ENCODE measurements at places on chromosomes 4 and X.

DNA sequence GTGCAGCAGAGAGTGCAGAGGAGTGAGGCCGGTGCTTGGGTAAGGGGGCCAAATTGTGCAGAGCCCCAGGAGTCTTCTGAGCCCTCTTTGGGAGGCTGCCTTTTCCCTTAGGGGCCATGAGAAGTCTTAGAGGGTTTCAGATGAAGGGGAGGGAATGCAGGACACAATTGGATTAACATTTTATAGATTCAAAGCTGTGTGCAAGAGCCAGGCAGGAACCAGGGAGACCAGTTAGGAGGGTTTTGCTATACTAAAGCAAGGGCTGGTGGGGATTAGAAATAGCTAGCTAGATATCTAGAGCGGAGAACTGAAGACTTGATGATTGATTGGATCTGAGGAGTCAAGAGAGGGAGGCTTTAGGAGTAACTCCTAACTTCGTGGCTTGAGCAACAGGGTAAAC lies 49.5 kb upstream of the SETD7 start:
- no peak for DNase-seq

DNA sequence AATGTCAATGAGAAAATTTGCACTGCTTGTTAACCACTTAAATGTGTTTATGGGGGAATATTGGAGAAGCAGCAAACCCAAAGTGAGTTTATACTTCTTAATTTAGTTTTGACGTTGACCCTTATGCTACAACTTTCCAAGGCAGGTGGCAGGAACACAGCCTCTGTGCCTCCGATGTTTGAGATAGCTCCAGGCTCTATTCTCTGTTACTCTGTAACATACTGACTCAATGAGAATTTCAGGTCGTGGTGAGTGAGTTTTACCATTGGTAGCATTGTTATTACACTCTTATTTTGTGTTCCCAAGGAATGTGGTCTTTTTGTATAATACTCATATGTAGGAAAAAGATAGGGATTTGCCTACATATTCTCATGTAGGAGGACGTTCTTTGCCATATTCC lies 210.7 kb downstream of the BMPR1B start:
- DNase-seq = no peak

DNA sequence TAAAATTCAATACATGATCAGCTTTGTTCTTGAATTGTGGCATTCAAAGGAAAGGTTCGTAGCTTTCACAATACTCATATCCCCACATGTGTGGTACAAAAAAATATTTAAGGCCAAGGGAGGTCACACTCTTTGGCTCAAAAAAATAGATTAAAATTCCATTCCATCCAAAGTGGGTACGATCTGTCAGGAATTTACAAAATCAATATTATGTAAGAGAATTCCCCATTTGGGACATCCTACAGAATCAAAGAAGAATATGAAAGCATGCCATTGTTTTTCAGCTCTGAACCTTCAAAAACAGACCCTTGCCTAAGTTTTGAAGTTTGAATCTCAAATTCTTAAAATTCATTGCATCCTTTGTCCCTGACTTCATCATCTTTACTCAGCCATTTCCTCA lies 85.8 kb downstream of the MID1 start:
- no peak for DNase-seq

DNA sequence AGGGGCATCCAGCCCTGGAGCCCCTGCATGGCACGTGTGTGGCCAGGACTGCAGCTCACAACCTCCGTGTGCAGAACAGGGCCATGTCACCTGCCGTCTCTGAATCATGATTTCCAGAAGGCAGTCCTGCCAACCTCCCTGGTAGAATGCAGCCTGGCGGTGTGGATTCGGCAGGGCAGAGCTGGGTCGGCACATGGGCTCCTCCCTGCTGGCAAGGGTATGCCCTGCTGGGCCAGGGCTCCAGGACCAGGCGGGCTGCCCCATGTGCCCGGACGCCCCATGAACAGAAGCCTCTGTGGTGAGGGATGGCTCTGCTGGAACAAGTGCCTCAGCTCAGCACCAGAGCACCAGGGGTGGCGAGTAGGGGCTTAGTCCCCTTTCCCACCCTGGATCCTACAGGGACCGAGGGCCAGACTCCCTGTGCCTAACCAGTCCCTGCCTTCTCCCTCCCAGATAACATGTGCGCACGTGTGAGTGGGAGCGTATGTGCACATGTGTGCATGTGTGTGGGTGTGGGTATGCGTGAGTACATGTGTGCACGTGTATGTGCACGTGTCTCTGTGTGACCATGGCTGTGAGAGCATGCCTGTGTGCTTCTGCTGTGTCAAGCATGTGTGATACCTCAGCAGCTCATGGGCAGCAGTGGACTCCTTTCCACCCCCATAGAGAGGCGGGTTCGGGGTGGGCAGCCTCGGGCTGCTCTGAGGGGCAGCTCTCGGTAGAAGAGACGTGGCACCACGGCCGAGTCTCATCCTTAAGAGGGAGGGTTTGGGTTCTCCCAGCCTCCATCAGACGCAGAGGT lies 10.3 kb upstream of the MXD4 start:
- no peak for DNase-seq

DNA sequence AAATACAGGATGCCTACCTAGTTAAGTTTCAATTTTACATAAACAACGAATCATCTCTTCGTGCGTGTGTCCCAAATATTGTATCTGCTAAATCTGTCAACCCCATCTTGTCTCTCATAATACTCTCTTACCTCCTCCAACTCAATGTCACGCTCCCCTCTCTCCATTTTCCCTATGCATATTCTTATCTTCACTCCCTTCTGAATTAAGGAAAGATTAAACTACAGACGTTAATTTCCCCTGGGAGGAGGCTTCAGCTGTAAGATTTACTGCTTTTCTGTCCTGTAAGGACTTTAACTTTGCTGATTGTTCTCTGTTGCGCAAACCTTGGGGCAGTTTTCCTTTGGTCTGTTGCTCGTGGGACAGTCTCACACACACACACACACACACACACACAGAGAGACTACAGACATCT lies 455 bp upstream of the ABCB7 start:
- no peak for DNase-seq

- no peak for DNase-seq
Measured at GRCh38 chrX:10966057-10966456, 145.1 kb upstream of the HCCS start.

DNA sequence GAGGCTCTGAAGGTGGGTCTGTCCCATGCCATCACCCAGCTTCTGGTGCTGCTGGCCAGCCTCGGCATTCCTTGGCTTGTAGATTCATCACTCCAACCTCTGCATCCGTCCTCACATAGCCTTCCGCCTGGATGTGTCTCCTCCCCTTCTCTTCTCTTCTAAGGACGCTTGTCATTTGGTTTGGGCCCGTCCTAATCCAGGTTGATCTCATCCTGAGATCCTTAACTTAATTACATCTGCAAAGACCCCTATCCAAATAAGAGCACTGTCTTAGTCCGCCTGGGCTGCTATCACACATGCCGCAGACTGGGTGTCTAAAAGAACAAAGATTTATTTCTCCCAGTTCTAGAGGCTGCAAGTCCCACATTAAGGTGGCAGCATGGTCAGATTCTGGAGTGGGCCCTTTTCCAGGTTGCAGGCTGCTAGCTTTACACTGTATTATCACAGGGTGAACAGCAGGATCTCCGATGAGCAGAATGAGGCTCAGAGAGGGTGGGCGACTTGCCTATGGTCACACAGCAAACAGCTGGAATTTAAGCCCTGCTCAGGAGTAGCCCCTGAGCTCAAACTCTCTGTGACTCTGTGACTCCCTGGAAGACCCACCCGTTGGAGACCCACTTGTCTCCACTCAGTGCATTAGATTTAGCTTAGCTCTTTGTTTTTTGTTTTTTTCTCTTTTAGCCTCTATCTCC lies 113.1 kb downstream of the STK32B start:
- no peak for DNase-seq

- no peak for DNase-seq
Measured at GRCh38 chr4:157293673-157294072, 73.1 kb downstream of the GRIA2 start.

DNA sequence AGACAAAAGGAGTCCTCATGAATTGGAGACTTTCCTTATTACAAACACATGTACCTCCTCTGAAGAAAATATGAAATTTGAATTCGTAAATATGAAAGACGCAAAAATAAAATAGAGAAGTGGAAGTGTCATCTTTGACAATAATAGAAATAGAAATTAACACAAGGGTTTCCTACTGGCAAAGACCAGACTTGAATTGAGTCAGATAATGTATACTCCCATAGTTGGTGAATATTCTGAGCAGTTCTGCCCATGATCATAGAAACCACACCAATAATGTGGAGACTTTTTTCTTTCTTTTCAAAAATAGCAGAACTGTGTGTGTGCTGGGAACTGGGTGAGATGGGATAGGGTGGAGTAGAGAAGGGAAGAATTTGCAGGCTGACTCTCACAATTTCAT lies 277.7 kb upstream of the TET2 start:
- no peak for DNase-seq

DNA sequence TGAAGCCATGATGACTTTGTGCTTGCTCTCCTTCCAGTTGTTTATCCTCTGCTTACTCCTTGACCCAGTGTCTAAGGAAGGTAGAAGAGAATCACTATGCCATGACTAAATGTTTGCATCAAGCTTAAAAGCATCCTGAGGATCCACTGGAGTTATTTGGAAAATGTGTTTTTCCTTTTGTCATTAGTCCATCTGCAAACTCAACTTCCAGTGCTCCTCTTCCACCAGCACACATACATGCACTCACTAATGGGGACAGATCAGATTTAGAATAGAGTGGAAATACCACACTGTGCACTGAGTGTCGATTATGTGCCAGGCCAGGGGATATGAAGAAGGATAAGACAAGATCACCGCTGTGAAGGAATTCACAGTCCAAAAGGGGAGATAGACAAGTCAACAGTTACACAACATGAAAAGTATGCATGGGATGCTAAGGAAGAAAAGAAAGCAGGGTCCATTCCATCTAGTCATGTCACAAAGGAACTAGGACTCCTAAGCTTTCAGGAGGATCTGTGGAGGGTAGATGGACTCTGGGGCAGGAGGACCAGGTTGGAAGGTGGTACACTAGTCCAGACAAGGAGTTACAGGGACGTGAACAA lies 1.9 kb downstream of the OCIAD2 start:
- DNase-seq = no peak

GRCh38 chr4:158861766-158862165 lies 92.9 kb downstream of the FNIP2 start:
- DNase-seq = no peak

GRCh38 chrX:103248553-103248952 lies 6.4 kb downstream of the TCEAL8 start:
- no peak for DNase-seq

GRCh38 chr4:16969696-16970135 lies 71.3 kb upstream of the LDB2 start:
- no peak for DNase-seq

GRCh38 chr4:105422207-105422920 lies 51.5 kb downstream of the PPA2 start:
- no peak for DNase-seq

GRCh38 chr4:153318696-153319320 lies 25.7 kb upstream of the MND1 start:
- DNase-seq = peak; percentile 12

GRCh38 chrX:149504226-149504914 lies 736 bp downstream of the IDS start:
- no peak for DNase-seq

DNA sequence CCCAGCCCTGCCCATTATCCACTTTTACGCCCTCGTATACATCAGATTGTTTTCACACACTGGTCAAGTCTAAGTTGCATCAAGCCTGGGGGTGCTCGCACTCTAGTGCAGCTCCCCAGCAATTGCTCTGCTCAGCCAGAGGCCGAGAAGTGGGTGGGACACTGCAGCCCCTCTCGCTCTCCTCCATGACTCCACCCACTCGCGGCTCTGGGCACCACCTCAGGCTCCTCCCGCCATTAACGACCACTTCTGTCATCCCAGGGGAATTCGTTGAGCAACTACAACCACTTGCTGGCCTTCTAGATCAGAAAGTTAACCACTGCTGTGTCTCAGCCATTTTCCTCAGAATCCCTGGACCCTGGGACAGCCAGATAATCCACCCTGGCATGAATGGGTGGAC lies 53.6 kb downstream of the ETNPPL start:
- no peak for DNase-seq

- DNase-seq = no peak
Measured at GRCh38 chr4:110867251-110867960, 244.5 kb upstream of the PITX2 start.

- no peak for DNase-seq
Measured at GRCh38 chrX:84123585-84123984, 64.4 kb downstream of the RPS6KA6 start.

DNA sequence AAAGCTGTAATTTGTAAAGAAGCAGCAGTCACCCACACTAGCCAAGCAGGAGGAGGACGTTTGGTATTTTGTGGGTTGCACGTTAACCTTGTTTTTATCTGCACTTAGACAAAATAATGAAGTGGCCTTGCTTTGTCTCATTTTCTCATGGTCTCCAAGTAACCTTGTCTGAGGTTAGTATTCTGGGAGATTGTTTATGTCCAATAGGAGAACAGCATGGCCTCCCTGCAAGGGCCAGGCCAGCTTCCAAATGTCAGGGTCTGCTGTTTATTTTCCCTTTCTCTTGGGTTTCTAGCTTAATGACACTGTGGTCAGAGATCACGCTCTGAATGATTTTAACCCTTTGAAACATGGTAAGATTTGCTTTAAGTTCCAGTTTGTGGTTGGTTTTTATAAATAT lies 29.9 kb downstream of the PNMA6E start:
- DNase-seq = no peak

DNA sequence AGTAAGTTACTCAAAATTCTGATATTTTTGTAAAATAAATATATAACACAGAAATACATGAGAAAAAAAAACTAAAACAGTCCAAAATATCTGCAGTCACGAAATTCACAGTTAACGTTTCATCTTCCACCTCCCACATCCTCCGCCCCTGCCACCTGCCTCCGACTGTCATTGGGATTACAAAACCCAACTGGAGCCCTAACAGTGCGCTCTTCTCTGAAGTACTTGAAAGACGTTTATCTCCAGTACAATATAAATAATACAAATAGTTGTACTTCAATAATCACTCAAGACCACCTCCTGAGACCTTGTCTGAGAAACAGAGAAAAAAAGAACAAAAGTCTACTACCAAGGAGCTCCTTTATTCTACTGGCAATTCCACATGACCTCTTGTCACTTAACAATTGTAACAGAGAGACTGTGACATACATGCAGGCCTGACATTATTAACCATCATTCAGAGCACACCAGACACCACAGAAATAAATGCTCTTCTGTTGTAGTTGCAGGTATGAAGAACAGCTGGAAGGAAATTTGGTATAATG lies 280.6 kb downstream of the PPP3CA start:
- no peak for DNase-seq

All from NCI-H2029 (cell line).